Amniotic stem cell (primary cell): ENCODE measurements at places on chromosomes 2 and 18.

- DNase-seq: no peak
These were observed 78.1 kb upstream of the PELI1 start for GRCh38 chr2:64222351-64222750.

DNA sequence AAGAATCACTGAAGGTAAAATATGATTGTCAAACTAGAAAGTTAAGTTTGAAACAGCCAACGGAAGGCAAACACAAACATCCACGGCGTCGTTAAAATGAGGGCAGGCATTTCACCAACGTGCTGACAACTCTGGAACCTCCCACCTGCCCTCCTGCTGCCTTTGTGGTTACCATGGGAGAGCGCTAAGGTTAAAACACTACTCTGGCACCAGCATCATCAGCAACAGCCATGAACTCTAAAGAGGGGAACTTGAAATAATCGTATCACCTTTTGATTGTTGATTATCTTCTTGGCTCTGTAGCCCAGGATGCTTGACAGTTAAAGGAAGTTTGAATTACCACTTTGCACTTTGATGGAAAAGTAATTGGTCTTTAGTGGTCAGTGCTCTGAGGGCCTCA is 34.7 kb downstream of the CYB5A start:
- no peak for DNase-seq

DNA sequence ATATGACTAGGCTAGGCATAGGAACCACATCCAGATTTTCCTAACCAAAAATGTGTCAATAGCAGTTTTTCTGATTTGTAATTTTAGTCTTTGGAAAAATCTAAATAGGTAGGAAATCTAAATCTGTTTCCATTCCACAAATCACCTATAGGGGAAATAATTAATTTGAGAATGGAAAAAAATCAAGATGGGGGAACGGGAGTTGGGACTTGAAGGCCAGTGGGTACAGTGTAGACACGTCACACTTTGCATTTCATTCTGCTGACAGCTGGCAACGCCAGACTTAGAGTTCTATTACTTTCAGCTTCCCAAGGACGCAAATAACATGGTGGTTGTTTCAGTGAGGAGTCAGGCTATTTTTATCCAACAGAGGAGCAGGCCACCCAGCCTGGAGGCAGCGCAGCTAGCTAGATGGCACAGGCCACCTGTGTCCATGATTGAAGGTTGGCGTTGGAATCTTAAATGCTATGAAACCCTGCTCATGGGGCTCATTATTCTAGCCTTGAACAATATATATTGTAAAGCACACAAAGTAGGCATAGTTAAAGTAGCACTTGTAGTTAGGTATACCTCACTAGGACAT is 23.4 kb downstream of the HNRNPA3 start:
- no peak for DNase-seq

GRCh38 chr2:10136101-10136934 is 13.8 kb downstream of the RRM2 start:
- DNase-seq: no peak

- no peak for DNase-seq
These were observed 67.4 kb downstream of the BCL11A start for GRCh38 chr2:60486067-60486466.

DNA sequence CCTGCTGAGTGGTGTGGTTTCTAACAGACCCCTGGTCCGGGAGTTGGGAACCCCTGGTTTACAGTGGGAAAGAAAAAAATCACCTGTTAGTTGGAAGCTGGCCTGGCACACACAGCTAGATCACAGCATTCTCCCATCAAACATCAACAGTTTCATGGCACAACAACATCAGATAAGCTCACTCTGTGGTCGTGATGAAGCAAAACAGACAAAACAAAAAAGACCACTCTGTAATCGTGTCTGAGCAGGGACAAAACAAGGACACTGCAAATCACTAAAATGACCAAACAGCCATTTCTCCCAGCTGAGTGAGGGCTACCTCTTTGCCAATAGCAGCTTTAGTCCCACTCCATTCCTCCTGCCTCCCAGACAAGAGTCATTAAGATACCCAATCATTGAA is 9.0 kb upstream of the IMPACT start:
- no peak for DNase-seq

DNA sequence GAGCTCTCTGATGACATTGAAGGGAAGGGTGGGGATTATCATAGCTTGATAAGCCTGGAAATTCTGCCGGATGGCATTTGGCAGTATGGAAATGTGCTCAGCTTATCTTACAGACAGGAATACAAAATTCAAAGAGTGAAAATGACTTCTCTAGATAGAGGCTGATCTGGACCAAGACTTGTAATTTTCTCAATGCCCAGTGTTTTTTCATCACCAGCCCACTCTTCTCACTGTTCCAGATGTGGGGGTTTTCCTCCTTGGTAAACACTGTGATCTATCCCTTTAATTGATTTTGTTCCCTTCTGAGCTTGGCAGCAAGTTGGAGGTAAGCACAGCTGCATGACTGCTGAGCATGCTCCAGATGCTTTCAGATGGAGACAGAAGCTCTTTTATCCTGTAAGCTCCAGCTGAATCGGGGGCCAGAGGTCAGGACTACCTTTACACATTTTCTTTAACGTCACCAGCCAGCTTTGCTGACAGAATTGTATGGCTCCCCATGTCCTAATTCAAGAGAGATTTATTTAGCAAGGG is 287.4 kb upstream of the TCF4 start:
- DNase-seq: no peak

- DNase-seq: no peak
These were observed 3.4 kb downstream of the SCTR start for GRCh38 chr2:119520696-119521432.

GRCh38 chr18:49590608-49591007 is 28.8 kb downstream of the LIPG start:
- DNase-seq: no peak

DNA sequence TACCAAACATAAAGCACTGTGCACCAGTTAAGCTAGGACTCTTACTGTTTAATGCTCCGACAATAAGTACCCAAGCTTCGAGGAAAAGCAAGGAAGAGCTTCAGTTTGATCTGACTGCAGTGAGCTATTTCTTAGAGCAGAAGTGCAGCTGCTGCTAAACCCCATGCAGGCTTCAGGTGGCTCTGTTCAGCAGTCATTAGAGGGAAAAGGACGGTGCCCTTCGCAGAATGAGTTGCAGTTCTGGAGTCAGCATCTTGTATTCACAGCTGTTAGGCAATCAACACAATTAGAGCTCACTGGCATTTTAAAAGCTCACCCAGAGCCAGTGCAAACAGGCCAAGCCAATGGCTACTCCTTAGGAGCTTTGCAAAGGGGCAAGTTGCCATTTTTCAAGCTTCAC is 1.5 kb upstream of the CERKL start:
- no peak for DNase-seq

- no peak for DNase-seq
These were observed 299.2 kb upstream of the ZSWIM2 start for GRCh38 chr2:187148059-187148714.

DNA sequence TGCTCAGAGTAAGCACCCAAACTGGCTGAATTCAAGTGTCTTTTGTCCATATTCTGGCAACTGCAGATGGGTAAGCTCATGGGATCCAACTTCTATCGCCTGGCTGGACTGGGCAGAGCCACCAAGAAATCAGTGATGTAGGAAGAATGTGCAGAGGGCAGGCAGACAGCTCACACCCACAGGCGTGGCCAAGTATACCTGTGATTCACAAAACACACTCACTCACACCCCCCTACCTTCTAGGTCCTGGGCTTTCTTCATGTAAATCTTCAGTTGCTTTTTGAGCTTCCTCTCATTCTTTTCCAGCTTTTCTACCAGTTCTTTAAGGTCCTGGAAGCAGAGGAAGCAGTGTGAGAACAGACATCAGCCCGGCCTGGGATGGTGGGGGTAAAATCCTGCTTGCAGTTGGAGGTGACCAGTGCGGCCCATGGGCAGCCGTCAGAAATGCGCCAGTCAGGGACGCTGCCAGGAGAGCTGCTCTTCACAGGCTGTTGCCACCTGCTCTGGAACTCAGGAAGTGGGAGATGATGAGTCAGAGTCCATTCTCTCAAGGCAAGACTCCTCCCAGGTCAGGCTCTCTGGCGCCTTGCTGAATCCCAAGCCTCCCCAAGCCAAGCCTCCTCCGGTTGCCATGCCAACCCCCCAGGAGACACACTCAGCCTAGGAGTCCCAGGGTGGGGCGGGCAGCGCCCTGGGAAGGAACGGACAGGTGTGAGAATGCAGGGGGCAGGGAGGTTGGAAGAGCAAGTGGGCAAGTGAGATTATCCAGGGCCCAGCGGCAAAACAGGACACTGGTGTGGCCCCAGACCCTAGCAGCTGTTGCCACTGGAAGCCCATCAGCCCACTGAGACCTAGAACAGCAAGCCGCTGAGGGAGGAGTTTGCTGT is 36.2 kb upstream of the ACAA2 start:
- no peak for DNase-seq

DNA sequence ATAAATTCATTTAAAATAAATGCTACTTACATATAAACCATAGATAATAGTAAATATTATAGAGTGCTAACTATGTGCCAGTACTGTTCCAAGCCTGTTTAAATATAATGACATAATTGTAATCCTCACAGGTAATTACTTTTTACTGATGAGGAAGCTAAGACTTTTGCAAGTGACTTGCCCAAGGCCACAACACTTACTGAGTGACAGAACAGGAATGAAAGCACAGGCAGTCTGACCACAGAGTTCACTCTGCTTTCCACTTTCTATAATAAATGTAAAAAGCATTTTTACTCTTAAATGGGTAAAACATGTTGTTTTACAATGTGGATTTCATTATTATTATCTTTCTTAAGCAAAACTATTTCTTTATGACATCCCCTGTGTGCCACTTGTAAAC is 537.8 kb upstream of the SLC39A10 start:
- no peak for DNase-seq

DNA sequence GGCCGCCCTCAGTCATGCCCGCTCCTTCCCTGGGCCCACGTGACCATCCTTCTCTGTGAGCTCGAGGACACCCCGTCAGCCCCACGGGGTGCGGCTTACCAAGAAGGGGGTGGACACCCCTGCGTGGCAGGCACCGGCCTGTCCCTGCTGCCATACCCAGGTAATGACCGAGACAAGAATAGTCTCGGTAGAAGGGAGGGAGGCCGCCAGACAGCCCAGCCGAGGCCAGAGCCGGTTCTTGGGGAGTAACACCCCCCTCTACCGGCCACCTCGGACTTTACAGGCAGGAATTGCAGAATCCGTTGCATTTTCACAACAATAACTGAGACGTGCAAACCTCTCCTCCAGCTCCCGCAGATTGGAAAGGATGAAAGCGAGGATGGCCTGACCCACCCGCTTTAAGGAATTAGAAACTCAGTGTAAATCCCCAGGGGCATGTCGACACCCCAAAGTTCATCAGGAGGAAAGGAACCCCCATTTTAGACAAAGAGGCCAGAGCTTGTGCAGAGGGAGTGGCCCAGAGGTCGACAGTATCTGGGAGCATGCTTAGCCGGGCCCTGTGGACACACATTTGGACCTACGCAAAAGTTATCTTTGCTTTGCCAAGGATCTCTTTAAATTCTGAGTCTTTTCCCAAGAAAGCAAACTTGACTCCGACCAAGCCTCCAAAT is 60.1 kb upstream of the GLI2 start:
- peak; percentile 33 for DNase-seq

- no peak for DNase-seq
These were observed 107.4 kb downstream of the CLIP4 start for GRCh38 chr2:29222381-29223179.

GRCh38 chr18:59477849-59478248 is 118.8 kb upstream of the LMAN1 start:
- DNase-seq: no peak

DNA sequence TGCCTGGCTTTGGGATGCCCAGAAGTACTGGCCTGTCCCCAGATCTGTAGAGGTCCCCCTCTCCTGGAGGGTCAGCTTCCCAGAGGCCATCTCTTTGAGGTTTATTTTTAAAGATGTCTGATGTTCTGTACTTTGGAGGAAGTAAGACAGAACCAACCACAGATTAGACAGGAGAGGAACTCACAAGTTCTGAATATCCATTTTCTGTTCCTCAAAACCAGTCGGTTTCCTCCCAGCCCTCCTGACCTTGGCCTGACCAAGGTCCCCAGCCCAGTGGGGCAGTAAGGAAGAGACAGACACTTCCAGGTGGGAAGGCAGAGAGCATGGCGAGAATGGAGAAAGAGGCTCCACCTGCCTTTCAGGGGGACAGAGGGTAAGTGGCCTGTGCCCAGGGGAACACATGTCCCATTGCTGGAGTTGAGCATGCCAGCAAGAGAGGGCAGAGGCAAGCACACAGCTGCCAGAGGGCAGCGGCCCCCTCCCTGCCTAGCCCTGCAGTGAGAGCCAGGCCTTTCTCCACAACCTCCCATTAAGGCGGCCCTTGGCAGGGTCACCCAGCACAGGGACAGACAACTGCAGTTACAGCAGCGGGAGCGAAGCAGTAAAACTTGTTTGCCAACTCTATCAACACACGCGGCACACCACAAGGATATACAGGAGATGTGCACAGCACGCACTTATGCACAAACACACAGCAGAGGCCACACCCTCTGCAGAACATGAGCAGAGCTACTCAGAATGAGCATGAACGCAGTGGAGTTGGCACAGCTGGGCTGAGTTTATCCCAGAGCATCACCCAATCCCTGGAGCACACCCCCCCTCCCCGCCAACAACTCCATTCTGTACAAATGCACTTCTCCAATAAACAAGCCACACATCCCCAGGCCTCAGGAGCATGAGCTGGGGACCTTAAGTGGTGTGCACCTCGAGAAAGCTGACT is 18.5 kb upstream of the SEMA4C start:
- no peak for DNase-seq

- DNase-seq: no peak
These were observed 44.5 kb downstream of the COL3A1 start for GRCh38 chr2:189018631-189019030.

DNA sequence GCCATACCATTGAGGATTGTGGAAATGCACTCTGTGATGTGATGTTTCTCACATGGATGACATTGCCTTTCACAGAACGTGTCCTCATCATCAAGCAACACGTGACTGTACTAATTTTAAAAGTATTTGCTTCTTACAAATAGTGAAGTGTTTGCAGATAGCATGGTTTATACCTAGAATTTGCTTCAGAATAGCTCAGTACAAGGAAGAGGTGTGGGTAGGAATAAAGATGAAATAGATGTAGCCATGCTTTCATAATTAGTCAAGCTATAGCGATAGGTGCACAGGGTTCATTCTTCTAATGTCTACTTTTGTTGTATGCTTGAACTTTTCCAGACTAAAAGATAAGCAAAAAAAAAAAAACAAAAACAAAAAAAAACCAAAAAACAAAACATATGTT is 27.5 kb downstream of the MAP4K4 start:
- DNase-seq: no peak

DNA sequence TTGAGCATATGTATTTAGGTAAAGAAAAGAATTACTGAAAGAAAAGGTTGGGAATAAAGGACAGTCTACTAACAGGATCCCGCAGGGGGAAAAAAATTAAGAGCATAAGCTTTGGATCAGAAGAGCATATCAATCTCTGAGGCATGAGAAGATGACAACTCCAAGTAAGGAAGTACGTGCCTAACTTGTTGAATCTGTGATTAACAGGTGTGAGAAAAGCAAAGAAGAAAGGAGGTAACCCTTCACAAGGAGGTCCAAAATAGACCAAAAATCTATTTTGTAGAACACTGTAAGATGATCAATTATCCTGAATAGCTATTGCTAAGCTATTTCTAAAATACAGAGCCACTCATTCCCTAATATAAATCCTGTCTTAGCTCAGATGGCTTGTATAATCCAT is 32.8 kb downstream of the TRIP12 start:
- no peak for DNase-seq
